ENCODE measurements at places on chromosomes 7 and 10.

DNA sequence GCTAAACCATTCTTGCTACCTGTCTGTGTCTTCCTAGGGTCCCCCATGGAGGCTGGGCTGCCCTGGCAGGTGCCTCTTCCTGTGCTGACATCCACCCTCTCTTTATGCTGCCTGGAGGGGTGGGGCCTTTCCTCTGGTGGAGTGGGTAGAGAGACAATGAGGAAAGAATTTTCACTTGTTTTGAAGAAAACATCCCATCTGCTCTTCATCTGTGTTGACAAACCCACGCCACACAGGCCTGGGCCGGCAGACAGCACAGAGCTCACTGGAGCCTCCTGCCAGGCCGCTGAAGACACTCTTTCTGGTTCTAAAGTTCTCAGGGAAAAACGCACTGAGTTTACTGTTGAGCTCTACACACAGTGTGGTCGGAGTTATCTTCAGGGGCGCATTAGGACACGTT, 328.2 kb downstream of the GLRX3 start:
- no peak for DNase-seq

DNA sequence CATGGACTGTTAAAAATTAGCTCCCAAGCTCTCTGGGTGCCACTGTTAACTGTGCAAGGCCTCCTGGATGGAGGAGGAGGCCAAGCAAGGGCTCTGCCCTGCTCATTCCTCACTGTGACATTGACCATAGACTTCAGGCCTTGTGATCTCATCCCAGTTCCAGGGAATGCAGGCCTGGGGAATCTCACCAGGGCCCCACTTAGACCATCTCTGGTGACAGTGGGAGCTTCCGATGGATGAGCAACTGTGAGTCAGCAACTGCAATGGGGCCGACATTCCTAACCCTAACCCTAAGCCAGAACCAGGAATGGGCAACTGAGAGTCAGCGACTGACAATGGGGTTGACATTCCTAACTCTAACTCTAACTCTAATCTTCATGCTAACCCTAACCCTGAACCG, 50.4 kb upstream of the MSMB start:
- no peak for DNase-seq

GRCh38 chr7:106737202-106737562, 76.2 kb upstream of the CCDC71L start:
- DNase-seq = no peak

GRCh38 chr7:92835261-92835850, 1.0 kb downstream of the CDK6 start:
- DNase-seq = peak; percentile 20

DNA sequence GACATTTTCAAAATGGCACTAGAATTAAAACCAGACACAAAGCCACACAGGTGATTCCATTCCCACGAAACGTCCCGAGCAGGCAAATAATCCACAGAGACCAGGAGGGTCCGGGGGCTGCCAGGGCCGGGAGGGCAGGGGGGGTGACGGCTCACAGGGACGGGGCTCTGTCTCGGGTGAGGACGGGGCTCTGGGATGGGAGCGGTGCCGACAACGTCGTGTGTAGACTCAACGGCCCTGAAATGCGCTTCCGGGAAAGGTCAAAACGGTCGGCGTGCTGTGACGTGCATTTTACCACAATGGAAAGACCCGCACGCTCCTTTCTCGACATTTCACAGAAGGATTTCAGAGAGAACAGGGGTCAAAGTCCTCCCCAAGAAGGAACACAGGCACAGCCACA, 63.3 kb upstream of the PDGFA start:
- no peak for DNase-seq

DNA sequence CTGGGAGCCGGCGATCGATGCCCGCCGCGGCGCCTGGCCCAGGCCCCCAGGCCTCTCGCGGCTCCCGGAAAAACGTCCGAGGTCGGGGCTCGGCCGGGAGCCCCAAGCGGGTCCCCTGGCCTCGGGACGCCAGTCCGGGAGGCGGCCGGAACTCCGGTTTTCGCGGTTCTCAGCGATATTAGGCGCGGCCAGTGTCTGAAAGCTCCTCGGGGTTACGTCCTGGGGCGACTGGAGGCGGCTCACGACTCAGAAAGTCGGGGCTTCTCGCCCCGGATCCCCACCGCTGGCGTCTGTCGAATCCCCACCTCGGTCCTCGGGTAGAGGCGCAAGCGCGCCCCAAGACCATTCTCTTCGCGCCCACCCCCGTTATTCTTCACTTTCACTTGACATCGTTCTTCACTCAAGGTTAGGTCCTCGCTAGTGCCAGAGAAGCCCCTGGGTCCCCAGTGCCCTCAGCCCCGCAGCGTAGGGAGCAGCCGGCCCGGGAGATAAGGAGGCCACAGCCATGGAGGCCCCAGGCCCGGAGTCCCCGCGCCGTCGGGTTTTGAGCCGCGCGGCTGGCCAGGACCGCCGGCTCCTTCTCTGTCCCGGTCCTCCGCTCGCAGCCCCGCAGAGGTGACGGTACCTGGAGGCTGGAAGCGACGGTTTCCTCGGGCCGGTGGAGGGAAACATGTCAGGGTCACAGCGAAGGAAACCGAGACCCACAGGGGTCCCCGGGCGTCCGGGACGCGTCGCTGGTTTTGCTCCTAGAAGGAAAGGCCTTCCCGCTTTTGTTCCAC, 35.2 kb upstream of the EBLN1 start:
- DNase-seq = peak; percentile 29

- no peak for DNase-seq
Measured at GRCh38 chr7:90262438-90262837, 17.5 kb downstream of the CFAP69 start.

GRCh38 chr10:15805395-15806058, 54.8 kb downstream of the MINDY3 start:
- DNase-seq = no peak

DNA sequence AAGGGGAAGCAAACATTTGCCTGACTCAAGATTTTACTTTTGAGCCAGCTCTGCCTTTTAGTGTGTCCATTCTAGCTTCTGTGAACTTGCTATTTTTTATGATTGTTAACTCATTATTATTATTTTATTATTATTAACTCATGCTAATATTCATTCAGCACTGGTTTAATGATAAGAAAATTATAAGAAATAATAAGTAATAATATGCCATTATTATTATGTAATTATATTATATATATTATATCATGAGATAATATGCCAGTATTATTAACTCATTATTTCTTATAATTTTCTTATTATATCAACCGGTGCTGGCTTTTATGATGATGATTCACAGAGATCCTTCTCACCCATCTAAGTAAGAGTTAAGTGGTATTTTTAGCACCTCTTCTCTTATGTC, 79.3 kb upstream of the NPVF start:
- no peak for DNase-seq

GRCh38 chr7:74101061-74101681, 17.6 kb downstream of the LIMK1 start:
- no peak for DNase-seq

- DNase-seq = no peak
Measured at GRCh38 chr7:54596747-54597146, 54.6 kb downstream of the VSTM2A start.

DNA sequence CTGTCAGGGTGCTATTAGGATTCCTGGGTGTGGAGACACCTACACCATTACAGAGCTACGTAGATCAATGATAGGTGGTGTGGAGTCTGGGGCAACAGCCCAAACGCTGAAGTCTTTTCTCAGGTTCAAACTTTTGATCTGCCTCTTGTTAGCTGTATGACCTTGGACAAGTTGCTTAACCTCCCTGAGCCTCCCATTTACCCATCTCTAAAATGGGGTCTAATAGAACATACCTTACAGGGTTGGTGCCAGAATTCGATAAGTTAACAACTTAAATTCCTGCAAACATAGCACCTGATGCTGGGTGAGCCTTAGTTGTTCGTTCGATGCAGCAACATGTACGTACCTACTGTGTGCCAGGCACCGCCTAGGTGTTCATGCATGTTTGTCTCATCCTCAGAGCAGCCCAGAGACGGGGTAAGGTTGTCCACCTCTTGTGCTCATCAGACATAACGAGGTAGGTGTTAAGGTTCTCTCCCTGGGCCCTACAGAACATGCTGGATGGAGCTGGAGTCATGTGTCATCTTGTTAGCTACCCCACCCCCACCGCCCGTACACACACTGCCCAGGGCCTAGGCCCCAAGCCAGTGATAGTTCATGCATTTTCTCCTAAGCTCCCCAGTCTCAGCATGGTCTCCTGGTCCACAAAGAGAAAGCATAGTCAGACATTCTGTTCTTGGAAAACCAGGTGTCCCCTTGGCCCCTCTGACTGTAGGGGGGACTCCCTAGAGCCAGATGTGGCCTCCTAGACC, 41.0 kb upstream of the SLC29A3 start:
- no peak for DNase-seq

DNA sequence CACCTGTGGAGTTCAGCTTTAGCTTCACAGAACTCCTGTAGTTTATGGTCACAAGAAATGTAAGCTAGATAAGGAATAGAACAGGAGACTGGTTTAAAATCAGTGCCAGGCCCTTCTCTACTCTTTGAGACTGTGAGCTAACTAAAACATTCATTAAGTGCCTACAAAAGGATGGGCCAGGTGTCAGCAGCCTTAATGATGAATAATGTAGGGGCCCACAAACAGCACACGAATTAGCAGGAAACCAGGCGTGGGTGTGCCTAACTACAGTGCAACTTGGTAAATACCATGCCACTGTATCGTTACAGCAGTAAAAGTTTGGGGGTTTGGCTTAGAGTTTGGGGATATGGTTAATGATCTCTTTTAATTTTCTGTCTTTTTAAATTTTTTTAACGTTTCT, 6.1 kb upstream of the ABLIM1 start:
- no peak for DNase-seq

GRCh38 chr7:114919587-114919986, 2.3 kb upstream of the MDFIC start:
- DNase-seq = no peak

GRCh38 chr10:52335665-52336064, 21.6 kb downstream of the DKK1 start:
- DNase-seq = no peak

- DNase-seq = no peak
Measured at GRCh38 chr10:105195831-105196230, 554.7 kb downstream of the SORCS3 start.

DNA sequence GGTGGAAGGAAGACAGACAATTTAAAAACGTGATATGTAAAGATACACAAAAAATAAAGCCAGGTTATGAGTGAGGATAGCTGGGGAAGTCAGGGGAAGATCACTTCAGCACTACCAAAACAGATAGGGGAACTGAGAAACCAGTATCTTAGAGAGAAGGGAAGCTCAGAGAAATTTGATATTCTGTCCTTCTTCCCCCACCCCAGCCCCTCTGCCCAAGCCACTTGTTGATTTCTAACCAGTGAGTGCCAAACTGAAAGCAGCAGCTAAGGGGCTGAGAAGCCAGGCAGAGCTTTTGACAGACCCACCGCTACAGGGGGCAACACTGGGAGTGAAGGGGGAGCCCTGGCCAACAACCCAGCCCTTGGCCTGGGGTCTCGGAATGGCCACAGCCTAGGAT, 9.1 kb upstream of the SLC29A3 start:
- no peak for DNase-seq

GRCh38 chr10:124671486-124672075, 72.6 kb downstream of the FAM53B start:
- DNase-seq = no peak

DNA sequence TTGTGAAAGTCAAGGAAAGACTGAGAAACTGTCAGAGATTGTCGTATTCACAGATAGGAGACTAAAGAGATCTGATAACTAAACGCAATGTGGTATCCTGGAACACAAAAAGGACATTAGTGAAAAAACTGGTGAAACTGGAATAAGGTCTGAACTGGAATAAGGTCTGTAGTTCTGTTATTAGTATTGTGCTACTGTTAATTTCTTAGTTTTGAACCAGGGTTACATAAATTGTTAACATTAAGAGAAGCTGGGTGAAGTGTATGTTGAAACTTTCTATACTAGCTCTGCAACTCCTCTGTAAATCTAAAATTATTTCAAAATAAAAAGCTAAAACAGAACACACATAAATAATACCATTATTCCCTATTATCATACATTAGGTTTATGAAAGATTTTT, 3.4 kb upstream of the NT5C2 start:
- DNase-seq = no peak

DNA sequence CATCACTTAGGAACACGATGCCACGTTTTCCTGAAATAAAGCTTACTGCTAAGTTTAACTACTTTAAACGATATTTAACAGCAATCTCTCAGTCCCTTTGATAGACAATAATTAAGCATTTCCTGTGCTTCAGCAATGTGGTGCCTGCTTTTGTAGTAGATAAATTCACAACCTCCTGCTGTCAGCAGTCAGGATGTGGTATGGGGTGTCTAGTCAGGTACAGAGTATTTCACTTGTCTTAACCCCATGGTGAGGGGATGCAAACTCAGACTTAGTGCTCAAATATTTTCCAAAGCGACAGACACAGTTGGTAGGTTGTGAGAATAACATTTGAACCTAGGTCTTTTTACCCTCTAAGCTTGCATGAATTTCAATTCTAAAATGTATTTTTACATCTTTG, 526.2 kb upstream of the PFKP start:
- no peak for DNase-seq

DNA sequence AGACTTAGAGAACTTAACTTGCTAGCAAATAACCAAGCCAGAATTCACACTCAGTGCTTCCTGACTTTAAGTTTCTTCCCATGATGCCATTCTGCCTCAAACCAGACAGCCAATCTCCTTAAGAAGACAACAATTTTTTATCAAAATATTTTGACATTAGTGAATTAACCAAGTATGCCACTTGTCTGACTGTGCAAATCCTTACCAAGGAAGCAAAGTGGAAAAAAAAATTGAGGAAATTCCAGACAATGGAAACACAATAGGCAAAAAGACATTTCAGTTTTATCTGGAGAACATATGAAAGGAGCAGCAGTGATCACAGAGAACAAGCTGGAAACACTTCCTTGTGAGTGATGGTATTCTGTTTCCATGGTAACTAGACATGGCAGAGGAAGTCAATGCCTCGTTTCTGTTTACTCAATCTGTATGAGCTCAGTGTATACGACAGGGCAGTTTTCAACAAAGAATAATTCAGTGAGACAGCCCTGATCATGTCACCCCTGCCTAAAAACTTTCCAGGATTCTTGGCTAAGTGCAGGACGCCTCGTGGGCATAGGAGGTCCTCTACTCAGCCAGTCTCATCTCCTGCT, 114.2 kb downstream of the DYNC1I1 start:
- no peak for DNase-seq

DNA sequence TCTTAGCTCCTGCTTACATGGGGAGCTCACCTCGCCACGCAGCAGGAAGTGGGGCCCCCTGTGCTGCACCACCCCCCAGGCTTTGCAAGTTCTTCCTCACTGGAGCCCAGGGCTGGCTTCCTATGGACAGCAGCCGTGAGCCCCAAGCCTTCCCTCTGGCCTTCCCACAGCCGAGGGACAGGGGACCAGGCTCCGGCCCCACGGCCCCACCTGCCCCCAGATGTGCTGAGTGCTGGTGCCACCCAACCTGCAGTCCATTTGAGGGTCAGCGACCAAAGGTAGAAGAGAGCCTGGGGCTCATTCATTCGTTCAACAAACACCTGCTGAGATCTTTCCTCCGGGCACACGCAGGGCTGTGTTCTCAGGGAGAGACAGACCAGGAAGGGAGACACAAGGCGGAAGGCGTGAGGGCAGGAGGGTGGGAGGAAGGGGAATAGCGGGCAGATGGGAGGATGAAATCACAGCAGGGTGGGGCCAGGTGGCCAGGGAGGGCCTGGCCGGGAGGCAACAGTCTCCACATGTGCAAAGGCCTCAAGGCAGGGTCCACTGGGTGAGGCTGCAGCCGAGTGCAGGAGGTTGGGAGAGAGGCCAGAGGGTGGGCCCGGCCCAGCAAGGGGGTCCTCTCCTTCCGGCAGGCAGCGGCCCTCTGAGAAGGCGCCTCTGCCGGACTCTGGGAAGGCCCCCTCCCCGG, 100.1 kb downstream of the FOXL3 start:
- DNase-seq = no peak

GRCh38 chr7:101782896-101783295, 34.5 kb upstream of the CUX1 start:
- no peak for DNase-seq

- no peak for DNase-seq
Measured at GRCh38 chr10:3406556-3406955, 234.0 kb upstream of the PITRM1 start.
